ENCODE measurements at places on chromosomes 6 and 20.

- no peak for DNase-seq
Observed at GRCh38 chr20:49712646-49712995, 1.1 kb downstream of the B4GALT5 start.

- DNase-seq, result no peak
Observed at GRCh38 chr20:38466171-38466570, 6.5 kb upstream of the RALGAPB start.

- DNase-seq, result peak; percentile 69
Observed at GRCh38 chr6:37492236-37492972, 7.3 kb downstream of the CCDC167 start.

GRCh38 chr6:84500726-84501125 is 263.7 kb downstream of the TBX18 start:
- no peak for DNase-seq

DNA sequence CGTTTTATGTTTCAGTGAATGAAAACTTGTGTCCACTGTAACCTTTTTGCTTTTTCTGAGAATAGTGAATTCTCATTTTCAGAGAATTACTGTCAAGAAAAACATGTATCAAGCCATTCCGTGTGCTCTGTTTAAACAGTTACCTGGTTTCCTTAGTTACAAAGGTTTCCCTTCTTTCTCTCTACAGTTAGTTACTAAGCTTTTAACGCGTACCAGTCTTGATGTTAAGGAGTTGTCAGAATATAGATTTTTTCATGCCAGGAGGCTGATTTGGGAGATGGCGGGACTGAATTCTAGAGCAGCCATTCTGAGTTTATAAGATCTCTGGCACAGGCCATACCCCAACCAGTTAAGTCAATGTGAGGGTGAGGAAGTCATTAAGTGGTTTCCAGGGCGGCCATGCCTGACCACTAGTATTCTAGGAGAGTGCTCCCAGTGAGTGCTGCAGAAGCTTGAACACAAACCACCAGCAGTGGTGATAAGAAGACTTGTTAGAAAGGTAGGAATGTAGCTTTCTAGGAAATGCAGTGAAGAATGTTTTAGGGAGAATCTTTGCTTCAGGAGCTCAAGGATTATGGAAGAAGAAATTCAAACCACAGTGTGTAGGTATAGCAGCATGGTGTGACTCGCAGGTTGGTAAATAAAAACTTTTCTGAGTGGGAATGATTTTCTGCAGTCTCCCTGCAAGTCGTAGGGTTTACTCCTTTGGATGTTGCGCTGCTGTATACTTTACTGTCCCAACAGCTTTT is 112.9 kb downstream of the JARID2 start:
- no peak for DNase-seq

- no peak for DNase-seq
Observed at GRCh38 chr6:16162003-16162402, 33.1 kb downstream of the MYLIP start.

GRCh38 chr6:134391205-134391604 is 73.3 kb upstream of the SGK1 start:
- DNase-seq, result no peak

DNA sequence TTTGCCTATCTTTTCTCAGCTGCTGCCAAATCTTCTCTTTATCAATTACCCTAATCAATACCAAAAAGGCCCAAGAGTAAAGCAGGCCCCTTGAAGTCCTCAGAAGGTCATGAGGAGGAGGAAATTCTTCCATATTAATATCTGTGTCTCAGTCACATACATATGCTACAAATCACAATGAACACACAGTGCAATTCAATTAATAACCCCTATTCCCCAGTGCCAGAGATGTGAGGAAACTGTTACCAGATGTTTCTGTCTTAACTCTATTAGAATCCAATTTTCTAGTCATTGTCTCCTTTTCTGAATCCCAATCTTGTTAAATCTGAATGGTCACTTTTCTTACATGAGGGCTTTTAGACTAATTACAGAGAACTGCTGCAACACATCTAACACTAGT is 45.9 kb upstream of the SLC2A12 start:
- no peak for DNase-seq

GRCh38 chr20:39146394-39146793 is 184.2 kb downstream of the DHX35 start:
- no peak for DNase-seq

GRCh38 chr6:42281570-42281969 is 63.9 kb upstream of the MRPS10 start:
- DNase-seq, result no peak

- peak; percentile 87 for DNase-seq
Observed at GRCh38 chr6:167678102-167679101, 148.3 kb upstream of the AFDN start.
